ENCODE measurements at places on chromosomes 4 and X.

DNA sequence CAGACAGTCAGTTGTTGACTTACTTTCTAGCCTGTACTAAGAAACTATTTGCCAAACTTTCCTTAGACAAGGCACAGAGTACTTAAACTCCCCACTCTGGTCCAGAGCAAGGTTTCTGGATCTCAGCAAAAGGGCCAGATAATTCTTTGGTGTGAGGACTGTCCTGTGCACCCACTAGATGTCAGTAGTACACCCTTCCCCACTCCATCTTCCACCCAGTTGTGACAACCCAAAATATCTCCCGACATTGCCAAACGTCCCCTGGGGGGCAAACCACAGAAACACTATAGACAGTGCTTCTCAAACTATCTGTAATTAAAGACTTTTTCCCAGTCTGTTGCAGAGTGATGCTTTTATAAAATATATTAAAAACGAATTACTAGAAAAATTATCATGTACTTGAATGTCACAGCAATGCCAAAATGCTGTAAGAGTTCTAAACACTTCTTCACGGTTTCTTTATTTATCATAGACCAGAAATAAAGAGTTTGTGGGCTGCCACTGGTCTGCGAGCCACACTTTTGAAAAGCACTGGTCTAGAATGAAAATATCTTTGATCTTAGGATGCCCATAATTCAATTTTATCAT is 203.5 kb downstream of the PRDM5 start:
- no peak for DNase-seq

DNA sequence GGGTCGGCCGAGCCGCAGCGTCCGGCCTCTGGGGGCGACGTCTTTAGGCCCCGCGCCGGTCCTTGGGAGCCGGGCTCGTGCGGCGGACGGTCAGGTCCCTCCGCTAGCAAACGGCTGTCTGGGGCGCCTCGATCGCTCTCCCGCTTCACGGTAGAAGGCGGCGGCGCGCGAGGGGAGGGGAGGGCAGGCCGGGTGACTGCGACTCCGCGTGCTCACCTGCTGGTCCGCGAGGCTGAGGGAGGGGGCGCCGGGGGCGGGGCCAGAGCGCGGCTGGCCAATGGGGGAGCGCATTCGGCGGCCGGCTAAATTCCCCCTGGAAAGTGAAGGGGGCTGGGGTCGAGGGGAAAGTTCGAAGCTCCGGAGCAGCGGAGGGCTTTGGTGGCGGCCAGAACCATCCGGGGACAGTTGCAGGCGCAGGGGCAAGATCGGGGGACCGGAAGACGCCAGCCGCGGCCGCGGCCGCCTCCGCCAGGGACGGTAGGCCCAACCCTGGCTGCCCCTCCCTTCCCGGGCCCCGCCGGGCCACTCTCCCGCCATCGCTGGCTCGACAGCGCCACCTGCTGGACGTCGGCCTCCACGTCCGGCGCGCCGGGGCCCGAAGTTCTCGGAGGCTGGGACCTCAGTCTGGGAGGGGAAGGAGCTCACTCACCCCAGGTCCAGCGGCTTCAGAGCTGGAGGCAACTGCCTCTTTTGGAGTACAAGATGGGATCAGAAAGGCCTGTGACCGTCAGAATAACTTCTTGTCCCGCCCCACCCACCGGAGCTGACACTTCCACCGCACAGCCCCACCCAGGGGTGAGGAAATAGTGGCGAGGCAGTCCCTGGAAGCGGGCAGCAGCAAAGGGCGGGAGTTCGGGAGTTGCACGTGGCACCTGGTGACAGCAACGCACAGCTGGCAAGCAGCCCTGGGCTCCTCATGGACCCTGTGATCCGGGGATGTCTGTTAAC is 49.9 kb downstream of the ELF4 start:
- no peak for DNase-seq

GRCh38 chr4:150217808-150218207 is 139.6 kb downstream of the DCLK2 start:
- DNase-seq = no peak

GRCh38 chr4:72326692-72327632 is 242.1 kb downstream of the ADAMTS3 start:
- DNase-seq = no peak

GRCh38 chr4:158578476-158578875 is 56.8 kb downstream of the RXFP1 start:
- DNase-seq = no peak

DNA sequence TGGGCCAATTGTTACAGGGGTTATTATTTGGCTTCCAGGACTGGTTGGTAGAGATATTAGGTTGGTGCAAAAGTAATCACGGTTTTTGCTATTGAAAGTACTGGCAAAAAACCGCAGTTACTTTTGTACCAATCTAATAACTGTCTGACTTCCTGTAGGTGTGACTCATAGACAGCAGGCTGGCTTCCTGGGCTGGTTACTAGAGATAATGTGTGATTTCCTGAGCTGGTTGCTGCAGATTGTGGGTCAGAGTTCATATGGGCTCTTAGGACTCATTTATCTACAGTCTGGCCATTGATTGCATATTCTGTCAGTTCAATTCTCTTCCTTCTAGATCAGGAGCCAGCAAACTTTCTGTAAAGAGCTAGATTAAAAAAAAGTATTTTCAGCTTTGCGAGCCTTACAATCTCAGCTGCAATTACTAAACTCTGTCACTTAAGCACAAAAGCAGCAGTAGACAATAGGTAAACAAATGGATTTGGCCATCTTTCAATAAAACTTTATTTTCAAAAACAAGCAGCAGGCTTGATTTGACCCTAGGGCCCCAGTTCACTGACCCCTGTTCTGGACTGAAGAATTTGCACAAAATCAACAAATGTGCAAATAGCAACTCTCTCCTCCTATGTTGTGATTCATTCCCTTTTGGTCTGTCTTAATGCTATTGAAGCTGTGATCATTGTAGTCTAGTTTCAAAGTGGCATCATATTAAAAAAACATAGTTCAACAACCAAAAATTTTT is 50.8 kb upstream of the BOD1L1 start:
- DNase-seq = no peak

- DNase-seq = no peak
Measured at GRCh38 chr4:174869339-174869738, 40.3 kb upstream of the GLRA3 start.

DNA sequence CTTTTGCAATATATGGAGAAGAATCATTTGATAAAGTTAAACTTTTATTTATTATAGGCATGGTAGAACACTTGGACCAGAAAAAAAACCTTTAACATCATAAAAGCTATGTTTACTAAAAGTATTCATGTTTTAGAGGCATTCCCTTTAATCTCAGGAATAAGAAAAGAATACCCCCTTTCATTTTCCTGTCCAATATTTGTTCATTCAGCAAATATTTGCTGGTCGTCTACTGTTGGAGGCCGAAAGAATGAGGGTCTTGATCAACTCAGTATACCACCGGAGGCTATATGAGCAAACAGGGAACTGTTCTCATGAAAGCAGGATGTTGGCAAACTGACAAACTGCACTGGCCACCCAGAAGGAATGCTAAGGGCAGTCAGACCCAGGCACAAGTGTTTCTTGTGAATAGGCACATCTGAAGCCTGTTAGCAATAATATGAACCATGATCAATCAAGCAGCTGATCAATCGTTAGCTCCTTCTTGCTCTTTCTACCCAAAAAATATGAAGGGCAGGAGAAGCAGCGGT is 480.8 kb upstream of the FAT1 start:
- DNase-seq = no peak

DNA sequence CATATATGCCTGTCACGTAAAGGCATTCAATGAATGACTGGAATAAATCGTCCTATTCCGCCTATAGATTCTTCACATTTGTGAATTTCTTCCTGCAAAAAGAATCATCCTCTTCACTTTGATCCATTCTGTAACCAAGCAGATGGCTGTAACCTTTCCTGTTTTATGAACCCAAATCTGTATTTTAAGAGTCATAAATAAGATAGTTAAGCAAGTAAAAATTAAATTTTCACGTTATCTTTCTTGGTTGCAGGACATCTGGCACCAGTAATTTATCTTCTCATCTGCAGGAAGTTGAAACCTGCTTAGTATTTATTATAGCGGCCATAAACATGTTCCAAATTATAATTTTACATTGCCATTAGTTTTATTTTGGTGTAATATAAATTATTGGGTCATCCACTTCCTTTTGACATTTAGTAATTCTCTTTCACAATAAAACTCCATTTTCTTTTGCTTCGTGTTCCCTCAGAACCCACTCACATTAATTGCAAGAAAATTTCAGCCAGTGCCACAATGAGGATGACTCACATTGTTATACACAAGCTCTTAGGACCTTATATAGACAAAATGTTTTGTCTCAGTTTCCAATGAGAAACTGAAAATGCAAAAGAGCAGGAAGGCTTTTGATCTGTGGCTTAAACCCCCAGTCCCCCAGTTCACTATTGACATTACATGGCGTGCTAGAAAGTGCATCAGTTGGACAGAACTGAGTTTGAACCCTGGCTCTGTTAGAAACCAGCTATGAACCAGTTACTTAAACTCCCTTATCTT is 51.1 kb downstream of the TMEM156 start:
- no peak for DNase-seq

- DNase-seq = no peak
Measured at GRCh38 chrX:1462596-1463251, 10.0 kb upstream of the ASMTL start.

GRCh38 chrX:108614616-108615015 is 121.7 kb downstream of the IRS4 start:
- DNase-seq = no peak

- no peak for DNase-seq
Measured at GRCh38 chr4:141657550-141658250, 21.3 kb downstream of the IL15 start.

DNA sequence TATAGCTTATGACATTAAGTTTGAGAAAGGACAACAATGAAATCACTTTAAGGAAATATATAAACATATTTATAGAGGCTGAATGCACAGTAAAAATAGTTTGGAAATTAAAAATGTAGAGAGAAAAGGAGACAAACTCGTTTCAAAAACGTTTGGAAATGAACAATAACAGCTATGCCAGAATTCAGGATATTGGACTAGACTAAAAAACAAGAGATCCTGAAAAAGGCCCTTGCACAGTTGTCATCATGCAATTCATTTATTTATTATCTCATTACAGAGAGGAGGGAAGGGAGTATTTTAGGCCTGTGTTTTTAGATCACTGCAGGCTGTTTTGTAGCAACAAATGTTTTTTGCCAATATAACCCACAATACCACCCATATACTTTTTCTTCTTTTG is 527.2 kb downstream of the ADGRL3 start:
- no peak for DNase-seq

DNA sequence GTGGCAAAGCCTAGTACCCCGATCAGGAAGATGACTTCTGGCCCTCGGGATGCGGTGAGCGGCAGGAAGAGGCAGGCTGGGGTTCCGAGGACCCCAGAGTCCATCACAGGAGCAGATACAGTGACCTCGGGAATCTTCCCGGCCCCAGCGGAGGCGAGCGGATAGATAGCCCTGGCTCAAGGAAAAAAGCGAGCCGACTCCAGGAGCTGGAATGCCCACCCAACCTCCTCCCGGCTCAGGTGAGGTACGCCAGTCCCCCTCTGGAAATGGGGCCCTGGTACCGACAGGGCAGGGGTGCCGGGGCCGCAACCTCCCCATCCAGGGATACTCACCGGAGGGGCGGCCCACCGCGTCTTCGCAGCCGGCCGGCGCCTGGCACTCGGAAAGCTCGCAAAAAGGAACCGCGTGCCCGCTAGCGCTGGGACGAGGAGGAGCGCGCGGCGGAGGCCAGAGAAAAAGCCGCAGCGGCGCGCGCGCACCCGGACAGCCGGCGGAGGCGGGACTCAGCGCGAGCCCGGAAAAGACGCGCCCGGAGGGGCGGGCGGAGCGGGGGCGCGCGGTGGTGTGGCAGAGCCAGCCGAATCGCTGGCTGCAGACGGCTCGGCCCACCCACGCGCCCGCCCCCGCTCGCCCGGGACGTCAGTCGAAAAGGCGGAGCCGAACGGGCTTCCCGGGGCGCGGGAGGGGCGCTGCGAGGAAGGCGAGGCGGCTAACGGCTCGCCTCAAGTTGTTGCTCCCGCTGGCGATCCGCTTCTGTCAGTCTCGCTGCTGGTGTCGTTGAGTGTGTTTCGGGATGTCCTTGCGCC is at the start of gene ACSL4:
ACSL4 (minus strand) TSS at position 451 of the 806 bp plus-strand sequence. CDS start 49,894 bp downstream, outside the sequence.
- DNase-seq = no peak

GRCh38 chrX:2828344-2828958 is at the start of gene GYG2:
Gene GYG2 (plus strand): TSS chrX:2828930. CDS start chrX:2830189, 1,259 bp downstream.
- DNase-seq = no peak
